B cell (primary cell): ENCODE measurements at places on chromosomes 7 and 10. TPM values are rescaled to one million over a fixed set of nuclear protein-coding genes. Genes with fewer than 3 reads are reported as not detected.

Gene MGAM2
- total RNA-seq: not detected in 2 replicates

Gene ASB15
- total RNA-seq: not detected in 2 replicates

Gene SPRN
- total RNA-seq: not detected in 2 replicates

Gene DNAJC12
- total RNA-seq: not detected in 2 replicates

Gene SFR1
- total RNA-seq: 15.1 and 15.3 TPM in 2 replicates

Gene RASSF4
- 1.4 and 2.6 TPM in 2 replicates for total RNA-seq
